Vagina (tissue), 2 donors: ENCODE measurements at places on chromosomes 13 and 19.

GRCh38 chr19:29831041-29831548, 19.3 kb downstream of the CCNE1 start:
- no peak for DNase-seq

GRCh38 chr19:49520705-49521319, 7.0 kb upstream of the RCN3 start:
- no peak for DNase-seq

GRCh38 chr19:3612901-3613741, 6.4 kb upstream of the TBXA2R start:
- DNase-seq = no peak

GRCh38 chr13:106310291-106310865, 225.1 kb downstream of the EFNB2 start:
- DNase-seq = no peak

DNA sequence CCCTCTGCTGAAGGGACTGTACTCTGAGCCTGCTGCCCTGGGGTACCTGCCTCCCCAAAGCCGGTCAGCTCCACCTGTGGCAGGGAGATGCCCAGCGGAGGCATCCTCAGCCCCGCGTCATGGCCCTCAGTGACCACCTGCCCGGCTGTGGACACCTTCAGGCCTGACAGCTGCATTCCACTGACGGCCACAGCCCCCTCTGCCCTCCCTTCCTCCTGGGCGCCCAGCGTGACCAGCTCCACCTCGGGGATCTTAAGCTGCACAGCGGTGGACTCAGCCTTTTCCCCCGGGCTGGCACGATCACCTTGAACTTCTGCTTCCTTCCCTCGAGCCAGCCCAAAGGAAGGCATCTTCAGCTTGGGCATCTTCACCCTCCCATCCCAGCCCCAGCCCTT, 4.8 kb upstream of the HIPK4 start:
- no peak for DNase-seq
